ENCODE measurements at places on chromosomes 2 and 18.

- DNase-seq: peak; percentile 34
Measured at GRCh38 chr2:25700221-25700660, 26.9 kb upstream of the DTNB start.

- DNase-seq: no peak
Measured at GRCh38 chr2:231016566-231017230, 20.6 kb upstream of the C2orf72 start.

DNA sequence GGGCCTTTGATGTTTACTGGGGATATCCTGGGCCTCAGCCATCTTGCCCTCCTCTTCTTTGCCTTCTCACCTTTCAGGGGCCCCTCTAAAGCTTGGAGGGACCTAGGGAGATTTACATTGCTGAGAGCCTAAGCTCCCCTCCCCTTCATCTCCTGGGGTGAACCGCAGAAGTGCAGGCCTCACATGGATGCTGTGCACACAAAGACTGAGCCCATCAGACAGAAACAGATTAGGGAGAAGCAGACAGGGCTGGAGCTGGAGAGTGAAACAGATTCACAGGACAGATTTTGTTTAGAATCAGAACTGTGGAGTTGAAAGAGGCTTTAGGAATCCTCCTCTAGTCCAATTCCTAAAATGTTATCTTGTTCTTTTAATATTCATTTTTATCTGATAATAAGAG, 3.4 kb upstream of the CDK5R2 start:
- DNase-seq: no peak

DNA sequence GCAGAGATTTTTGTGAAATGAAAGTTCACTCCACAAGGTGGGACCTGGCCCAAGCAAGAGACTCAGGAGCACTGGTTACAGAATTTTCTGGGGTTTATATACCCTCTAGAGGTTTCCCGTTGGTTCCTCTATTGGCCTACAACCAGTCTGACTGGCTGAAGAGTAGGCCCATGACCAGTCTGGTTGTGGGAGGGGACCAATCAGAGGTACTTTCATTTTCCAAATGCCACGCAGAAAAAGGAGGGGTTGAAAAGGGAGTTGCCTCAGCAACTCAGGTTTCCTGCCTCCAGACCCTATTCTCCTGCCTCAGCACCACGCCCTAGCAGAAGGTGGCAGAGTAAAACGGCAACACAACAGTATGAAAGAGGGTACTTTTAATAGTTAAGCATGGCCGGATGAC, 98.4 kb downstream of the COLEC12 start:
- DNase-seq: no peak

DNA sequence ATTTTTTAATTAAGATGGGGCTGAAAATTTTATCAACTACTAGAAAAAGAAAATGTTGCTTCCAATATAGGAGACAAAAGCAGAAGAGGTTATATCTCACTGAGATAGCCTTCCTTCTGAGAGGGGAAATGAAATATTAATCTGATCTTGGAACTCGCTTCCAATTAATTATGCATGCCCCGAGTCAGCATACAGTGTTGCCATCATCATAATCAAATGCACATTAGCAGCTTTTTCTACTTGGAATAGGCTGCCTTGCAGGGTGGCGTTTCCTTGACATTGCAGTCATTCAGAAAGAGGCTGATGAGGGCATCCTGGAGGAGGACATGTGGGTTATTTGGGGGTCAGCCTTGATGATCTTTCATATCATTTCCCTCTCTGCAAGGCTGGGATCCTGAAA, 18.4 kb upstream of the RPL37A start:
- DNase-seq: no peak

DNA sequence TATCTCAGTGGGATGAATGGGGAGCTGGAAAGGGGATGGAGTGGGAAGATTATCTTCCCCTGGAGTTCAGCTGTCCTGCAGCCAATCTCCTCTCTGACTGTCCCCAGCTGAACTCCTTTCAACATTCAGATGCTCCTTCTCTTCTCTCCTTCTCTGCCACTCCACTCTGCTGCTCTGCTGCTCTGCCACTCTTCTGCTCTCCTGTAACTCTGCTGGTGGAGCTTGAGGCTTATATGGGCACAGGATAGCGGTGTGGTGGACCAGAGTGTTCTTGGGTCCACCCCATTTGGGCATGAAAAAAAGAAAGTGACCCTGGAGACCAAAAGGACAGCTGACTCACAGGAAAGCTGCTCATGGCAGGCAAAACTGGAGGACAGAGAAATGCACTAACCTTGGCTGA, 26.6 kb downstream of the FAHD2B start:
- no peak for DNase-seq

- DNase-seq: no peak
Measured at GRCh38 chr2:219628986-219629901, 1.8 kb downstream of the SLC4A3 start.

Measured in fibroblast of gingiva (primary cell).